ENCODE measurements at places on chromosomes 11 and 22. TPM values are rescaled to one million over a fixed set of nuclear protein-coding genes. Genes with fewer than 3 reads are reported as not detected.

MUC6 gene
- total RNA-seq, result 1.0 TPM

SHISAL1 gene
- 0.10 TPM for total RNA-seq

CELSR1 gene
- total RNA-seq, result 8.4 TPM

CBLIF gene
- not detected for total RNA-seq

USP2 gene
- 10.9 TPM for total RNA-seq

OR6T1 gene
- not detected for total RNA-seq

NUDT8 gene
- total RNA-seq, result 41.6 TPM

SYT13 gene
- total RNA-seq, result 0.50 TPM

P2RX6 gene
- 0.28 TPM for total RNA-seq

OR5A1 gene
- total RNA-seq, result not detected

SCGB1D4 gene
- total RNA-seq, result not detected

OR4A47 gene
- not detected for total RNA-seq

DNA sequence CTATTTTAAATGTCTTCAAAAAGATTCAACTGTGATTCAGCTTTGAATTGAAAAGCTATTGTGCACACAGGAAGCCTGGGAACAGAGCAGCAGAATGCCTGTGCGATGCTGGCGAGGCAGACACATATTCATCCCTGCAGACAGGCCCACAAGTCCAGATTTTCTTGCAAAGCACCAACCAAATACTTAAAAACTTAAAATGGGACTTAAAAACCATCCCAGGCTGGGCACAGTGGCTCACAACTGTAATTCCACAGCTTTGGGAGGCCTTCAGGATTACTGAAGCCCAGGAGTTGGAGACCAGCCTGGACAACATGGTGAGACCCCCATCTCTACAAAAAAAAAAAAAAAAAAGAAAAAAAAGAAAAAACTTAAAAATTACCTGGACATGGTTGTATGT is 122.6 kb upstream of the SERPIND1 start:
- DNase-seq, result no peak

DNA sequence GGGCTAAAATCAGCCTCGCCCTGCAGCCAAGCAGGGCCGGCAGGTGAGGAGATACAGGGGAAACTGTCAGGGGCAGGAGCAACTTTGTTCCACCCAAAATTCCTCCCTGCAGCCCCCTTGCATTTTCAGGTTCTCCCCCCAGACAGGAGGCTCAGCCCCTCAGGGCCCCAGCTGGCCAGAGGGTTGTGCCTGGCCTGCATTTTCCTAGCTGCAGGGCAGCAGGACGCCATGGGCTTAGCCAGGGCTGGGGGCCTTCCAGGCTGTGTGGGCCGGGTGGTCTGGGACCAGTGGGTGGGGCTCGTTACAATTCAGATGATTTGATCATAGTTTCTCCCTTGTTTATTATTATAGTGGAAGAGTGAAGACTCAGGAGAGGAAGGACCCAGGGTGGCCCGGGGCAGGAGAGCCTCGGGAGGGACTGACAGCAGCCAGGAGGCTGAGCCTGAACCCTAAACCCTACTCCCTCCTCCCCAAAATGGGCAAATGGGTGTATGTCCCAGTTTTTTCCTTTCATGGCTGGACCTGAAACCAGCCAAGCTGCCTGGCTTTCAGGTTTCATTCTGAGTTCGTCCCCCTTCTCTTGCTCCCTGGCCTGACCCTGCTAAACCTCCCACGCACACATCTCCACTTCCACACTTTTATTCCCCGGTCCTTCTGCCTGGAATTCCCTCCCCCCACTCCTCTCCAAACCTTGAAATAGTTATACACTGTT is 40.0 kb downstream of the AHNAK start:
- no peak for DNase-seq

- DNase-seq, result no peak
Measured at GRCh38 chr11:133325711-133326110, 206.6 kb downstream of the OPCML start.

DNA sequence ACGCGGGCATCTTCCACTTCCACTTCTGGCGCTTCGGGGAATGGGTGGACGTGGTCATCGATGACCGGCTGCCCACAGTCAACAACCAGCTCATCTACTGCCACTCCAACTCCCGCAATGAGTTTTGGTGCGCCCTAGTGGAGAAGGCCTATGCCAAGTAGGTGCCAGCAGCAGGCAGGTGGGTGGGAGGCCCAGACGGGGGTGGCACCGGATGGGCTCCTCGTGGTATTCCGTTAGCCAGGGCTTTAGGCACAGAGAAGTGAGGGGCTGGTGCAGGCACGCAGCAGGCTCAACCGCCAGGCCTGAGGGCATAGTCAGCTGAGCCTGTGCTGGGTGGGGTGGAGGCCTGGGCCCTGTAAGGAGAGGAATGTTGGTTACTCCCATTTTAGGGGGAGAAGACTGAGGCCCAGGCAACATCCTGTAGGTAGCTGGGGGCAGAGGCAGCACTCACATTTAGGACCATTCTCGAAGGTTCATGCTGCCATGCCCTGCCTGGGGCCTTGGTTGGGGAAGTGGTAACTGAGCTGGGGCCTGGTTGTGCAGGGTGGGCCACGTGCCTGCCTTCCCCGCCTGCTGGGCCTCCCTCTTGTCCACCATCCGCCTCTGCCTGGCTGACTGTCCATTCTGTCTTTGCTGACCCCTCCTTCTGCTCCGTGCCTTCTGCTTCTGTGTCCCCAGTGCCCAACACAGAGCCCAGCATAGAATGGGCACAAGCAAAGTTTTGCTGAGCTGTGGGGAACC is 10.2 kb downstream of the OMP start:
- no peak for DNase-seq

- no peak for DNase-seq
Measured at GRCh38 chr11:61702701-61703312, 22.6 kb downstream of the DAGLA start.

GRCh38 chr11:110966131-110966530 is 253.9 kb upstream of the ARHGAP20 start:
- no peak for DNase-seq

DNA sequence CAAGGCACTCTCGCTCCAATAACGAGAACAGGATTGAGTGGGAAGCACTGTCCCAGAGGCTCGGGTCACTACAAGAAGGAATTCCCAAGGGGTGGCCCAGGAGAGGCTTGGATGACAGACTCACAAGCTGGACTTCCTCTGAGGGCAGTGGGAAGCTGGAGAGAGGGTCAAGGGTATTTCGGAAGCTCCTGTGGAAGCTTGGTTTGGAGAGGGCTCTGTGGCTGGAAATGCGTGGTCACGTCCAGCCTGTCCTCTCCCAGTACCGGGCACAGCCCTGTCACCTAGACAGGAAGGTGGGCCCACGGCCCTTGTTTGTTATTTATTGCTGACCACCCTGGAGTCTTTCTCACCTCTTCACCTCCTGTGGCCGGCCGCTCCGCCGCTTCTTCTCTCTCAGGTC is 5.3 kb downstream of the SYNGR1 start:
- DNase-seq, result no peak

DNA sequence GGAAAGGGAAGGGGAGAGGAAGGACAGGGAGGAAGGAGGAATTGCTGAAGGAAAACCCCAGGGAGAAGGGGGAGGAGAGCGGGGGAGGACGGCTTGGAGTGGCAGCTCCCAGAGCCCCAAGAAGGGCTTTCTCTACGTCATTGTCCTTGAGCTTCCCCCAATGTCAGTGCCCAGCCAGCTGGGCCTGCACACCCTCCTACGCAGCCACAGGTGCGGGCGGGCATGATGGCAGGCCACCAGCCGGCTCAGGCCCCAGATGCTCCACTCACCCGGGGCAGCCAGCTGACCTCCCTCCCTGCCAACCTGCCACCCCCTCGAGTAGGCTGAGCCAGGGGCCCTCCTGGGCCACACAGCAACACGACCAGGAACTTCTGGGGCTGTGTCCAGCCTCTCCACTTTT is 11.2 kb downstream of the SYT7 start:
- DNase-seq, result no peak

DNA sequence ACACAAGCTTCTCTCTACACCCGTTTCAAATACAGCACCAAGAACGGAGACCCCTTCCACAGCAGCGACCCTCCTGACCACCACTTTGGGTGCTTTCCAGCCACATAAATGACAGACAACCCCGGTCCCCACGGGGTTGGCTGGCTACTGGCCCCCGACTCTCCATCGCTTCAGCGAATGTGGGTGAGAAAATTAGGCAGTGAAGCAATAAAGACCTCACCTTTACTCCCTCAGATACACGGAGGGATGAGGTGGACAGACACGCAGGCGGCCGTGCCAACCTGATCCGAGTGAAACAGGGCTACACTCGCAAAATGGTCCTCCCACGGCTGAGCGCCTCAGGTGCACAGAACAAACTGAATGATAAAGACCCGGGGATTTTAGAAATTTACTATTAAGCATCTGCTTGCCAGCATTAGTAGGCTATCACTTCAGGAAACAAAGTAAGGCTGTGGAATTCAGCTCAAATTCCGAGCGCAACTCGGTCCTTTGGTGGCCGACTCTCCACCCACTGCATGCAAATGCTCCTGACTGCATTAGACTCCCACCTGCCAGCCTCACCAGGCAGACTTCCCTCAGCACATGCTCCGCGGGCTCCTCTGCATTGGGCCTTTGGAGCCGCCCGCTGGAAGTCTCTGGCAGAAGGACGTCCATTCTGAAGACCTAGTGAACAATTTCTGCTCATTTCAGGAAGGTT is 12.8 kb upstream of the EFCAB6 start:
- DNase-seq, result peak; percentile 40

GRCh38 chr22:41327124-41327523 is 25.8 kb downstream of the ZC3H7B start:
- DNase-seq, result peak; percentile 63

DNA sequence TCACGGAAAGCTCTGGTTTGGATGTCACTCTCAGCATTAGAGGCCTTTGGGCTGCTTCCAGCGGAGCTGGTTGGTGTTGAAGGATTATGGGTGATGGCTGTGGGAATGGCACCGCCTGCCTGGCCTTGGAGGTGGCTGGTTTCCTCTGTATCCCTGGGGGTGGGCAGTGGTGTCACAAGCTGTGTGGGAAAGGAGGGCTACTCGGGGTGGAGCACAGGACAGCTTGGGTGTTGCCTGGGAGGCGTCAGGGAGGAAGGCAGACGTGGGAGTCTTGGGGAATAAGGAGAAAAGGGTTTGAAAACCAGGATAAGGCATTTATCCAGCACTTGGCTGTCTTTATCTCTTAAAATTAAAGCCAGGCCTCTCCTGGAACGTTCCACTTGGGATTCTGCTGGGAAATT is 71.8 kb downstream of the ADAMTS15 start:
- DNase-seq, result no peak

GRCh38 chr22:32997295-32997694 is 60.9 kb downstream of the SYN3 start:
- peak; percentile 35 for DNase-seq

DNA sequence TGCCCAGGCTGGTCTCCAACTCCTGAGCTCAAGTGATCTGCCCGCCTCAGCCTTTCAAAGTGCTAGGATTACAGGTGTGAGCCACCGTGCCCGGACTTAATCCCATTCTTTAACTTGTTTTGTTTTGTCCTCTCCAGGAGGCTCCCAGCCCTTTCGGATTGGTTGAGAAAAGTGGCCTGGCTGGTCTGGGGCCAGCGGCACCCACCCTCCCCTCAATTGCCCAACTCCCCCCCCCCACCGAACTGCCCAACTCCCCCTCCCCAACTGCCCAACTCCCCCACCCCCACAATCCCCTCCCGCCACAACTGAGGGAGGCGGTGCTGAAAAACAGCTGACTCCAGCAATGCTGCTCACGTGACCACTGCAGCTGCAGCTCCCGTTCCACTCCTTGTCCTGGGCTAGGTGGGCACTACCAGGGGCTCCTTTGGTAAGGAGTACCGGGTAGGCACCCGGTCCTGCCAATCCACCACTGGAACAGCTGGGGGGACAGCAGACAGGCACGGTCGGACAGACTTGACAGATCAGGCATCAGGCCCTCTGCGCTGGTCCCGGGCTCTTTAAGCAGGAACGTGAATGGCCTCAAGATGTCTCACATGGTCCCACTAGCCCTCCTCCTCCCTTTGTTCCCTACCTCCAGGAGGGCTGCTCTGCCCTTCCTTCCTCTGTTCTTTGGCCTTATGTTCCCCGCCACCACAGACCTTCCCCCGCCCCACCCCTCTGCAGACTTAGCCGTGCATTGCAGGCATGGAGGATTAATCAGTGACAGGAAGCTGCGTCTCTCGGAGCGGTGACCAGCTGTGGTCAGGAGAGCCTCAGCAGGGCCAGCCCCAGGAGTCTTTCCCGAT is at the start of gene TCN2:
TSS of gene TCN2 (plus strand) at position 720 of the 845 bp plus-strand sequence. CDS start 158 bp downstream, outside the sequence.
- peak; percentile 80 for DNase-seq

DNA sequence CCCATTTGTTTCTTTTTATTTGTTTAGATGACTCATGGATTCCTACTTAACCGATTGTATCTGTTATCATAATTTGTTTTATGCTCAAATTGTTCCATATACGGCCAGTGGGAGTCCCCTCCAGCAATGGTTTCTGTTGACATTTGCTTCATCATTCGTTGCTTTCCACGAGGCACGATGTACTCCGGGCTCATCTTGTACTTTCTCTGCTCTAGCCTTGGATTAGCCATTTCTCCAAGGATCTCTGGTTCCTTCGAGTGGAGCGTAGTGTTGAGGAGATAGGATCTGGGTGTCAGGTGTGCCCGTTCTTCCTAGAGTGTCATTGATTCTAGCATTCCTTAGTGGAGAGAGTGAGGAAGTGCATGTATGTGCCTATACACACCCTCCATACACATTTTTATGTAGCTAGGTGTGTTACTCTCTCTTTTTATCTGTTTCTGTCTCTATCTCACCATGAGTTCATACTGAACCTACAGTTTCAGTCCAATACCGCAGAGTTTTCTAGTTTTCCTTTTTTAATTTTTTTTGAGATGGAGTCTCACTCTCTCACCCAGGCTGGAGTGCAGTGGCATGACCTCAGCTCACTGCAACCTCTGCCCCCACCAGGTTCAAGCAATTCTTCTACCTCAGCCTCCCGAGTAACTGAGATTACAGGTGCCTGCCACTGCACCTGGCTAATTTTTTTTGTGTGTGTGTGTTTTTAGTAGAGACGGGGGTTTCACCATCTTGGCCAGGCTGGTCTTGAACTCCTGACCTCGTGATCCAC is 31.4 kb downstream of the TECTA start:
- no peak for DNase-seq

GRCh38 chr11:44689265-44689664 is 37.5 kb upstream of the TSPAN18 start:
- no peak for DNase-seq
